Panc1 (cell line): ENCODE measurements at places on chromosomes 1 and 21. TPM values are rescaled to one million over a fixed set of nuclear protein-coding genes. Genes with fewer than 3 reads are reported as not detected.

The GNG4 gene
- 1.1 TPM for total RNA-seq

DNA sequence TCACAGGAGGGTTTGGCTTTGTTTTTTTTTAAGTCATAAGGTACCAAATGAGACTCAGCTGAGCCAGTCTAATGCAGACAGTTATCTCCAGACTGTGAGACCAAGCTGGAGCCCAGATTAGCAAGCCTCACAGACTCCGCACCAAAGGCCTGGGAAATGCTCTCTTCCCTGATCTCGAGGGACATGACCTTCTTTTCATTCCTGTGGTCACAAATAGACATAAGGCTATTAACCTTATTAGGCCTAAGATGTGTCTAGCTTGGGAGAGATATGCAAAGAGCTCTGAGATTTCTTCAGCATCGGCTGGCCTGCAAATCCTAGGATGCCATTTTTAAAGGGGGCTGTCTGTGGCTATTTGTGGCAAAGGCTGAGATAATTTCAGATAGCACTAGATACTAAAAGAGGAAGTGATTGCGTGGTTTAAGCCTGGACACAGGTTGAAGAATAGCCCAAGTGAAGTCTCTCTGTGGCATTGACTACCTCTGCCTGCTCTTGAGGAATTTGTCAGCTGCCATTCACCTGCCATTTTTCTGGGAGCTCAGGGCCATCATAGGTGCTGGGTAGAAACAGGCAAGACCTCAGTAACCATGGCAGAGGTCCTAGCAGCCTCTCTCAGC lies 301.3 kb downstream of the SIPA1L2 start:
- DNase-seq, result no peak

DNA sequence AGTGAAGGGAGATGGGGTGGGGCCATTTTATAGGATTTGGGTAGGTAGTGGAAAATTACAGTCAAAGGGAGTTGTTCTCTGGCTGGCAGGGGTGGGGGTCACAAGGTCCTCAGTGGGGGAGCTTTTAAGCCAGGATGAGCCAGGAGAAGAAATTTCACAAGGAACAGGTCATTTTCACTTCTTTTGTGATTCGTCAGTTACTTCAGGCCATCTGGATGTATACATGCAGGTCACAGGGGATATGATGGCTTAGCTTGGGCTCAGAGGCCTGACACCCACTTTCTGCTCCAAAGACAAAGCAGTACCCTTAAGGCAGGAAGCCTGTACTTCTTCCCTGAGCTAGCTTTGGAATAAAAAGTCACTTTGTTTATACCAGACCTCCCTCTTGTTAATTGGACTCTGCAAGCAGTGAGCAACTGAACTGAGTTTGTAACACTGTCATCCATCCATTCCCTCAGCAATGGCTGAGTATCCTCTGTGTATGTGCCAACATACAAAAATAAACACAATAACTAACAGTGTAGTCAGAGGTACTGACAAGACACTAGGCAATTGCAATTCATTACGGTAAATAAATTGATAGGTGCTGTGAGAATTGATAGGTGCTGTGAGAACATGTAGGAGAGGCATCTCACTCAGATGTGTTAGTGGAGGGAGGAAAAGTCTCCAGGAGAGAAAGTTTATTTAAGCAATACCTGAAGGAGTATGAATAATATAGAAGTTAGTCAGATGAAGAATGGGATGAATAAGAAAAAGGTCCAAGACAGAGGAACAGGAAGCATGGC lies 14.7 kb upstream of the RGS2 start:
- no peak for DNase-seq

DNA sequence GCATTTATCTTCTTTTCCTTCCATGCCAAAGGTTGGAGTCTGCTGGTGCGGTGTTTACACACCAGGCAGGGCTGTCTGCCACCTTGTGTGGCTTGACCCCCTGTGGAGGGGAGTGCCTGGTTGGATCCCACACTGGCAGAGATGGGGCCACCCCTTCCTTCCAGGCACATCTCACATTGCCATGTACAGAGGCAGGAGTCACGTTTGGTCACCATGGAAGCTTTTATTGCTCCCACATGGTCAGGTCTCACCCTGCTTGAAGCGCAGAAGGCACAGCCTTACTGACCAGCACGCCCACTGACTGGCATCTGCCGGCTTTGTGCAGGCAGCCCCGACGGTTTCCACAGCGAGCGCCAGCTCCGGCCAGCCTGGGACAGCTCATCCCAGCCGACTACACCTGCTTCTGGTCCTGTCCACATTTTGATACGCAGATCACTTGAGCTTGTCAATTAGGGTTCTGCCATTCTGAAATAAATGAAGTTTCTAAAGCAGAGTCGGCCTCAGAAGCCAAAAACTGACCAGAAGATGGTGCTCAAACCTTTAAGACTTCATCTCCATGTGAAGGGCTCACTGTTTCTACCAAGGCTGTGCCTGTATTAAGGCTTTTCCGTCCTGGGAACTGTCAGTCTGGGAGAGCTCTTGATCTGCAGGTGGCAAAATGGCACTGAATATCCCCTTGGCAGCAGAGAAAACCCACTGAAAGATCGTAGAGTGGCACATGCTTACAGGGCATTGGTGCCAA lies 35.6 kb upstream of the EPHA8 start:
- no peak for DNase-seq
